Activated CD4-positive, alpha-beta T cell treated with anti-CD3 and anti-CD28 coated beads, Interleukin-2, amount 50 U/mL, for 1 hour (primary cell): ENCODE measurements at places on chromosomes 13 and 19.

DNA sequence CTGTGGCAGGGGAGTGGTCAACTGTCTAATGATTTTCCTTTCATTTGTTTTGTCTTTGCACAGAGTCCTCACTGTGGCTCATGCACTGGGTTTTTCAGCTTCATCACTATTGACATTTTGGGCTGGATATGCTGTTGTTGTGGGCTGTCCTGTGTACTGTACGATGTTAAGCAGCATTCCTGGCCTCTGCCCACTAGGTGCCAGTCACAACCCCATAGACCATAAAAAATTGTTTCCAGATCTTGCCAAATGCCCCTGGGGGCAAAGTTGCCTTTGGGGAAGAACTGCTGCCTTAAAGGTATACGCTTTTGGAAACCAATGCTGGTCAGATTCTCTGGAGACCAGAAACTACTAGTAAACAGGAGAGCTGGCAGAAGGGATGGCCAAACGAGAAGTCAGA is 310.4 kb downstream of the SPRY2 start:
- no peak for DNase-seq

DNA sequence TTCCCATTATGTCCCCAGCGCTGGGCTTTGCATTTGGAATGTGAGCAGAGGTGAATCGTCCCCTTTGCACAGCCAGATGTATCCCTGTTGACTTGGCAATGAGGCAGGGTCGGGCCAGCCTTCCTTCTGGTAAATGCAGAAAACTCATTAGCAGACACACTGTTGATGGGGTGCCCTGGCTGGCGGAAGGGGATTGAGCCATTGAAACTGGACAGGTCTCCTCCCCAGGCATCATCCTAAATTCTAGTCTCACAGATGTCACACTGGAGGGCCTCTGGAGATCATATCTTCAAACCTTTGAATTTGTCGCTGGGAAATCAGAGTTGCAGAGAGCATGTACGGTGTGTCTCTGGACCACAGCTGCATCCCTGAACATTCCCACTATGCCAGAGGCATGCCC is 219.5 kb upstream of the TSHZ3 start:
- no peak for DNase-seq

DNA sequence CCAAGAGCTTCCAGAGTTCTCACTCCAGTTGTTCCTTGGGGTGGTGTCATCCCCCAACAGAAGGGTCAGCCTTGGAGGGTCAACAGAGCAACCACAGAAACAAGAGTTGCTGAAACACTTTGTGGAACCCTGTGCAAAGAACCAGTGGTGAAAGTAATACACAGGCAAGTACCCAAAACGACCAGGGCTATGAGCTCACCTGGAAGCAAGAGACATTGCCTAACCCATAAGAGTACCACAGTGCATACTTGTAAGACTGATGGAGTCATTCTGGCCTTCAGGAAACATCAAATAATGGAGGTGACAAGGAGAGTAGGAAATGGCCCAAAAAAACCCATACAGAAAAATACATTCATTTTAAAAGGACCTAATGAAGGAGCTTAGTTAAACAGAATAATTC is 184.3 kb upstream of the TSC22D1 start:
- no peak for DNase-seq

DNA sequence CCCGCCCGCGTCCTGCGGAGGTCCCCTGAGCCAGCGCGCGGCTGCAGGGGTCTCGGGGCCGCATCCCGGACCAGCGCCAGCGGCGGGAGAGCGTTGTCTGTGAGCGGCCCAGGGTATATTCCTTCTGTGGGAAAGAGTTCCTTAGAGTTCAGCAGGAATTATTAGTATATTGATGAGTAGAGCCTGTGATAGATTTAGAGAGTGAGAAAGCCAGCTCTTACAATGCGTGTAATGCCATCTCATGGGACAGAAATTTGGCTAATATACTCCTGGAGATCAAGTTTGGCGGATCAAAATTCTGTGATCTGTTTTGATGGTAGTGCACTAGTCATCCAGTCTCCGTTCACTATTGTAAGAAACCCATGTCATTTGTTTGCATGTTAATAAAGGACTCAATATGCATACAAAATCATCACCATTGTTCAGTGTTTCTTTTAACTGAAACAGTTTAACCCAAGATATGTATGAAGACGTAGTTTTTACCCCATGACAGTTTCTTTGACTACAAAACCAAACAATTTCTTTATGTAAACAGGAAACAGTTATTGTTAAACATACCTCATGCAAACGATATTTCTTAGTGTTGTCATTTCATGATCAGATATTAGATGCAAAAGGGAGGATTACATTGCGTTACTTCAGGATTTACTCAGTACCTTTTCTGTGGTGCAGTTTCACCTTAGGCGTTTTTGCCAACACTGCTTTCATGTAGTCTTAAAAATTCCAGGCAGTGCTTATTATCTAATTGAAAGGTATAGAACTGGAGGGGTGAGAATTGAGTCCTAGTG is 9.9 kb downstream of the TNFRSF19 start:
- DNase-seq, result no peak

- DNase-seq, result no peak
Observed at GRCh38 chr13:27354379-27354778, 70.0 kb upstream of the GTF3A start.

DNA sequence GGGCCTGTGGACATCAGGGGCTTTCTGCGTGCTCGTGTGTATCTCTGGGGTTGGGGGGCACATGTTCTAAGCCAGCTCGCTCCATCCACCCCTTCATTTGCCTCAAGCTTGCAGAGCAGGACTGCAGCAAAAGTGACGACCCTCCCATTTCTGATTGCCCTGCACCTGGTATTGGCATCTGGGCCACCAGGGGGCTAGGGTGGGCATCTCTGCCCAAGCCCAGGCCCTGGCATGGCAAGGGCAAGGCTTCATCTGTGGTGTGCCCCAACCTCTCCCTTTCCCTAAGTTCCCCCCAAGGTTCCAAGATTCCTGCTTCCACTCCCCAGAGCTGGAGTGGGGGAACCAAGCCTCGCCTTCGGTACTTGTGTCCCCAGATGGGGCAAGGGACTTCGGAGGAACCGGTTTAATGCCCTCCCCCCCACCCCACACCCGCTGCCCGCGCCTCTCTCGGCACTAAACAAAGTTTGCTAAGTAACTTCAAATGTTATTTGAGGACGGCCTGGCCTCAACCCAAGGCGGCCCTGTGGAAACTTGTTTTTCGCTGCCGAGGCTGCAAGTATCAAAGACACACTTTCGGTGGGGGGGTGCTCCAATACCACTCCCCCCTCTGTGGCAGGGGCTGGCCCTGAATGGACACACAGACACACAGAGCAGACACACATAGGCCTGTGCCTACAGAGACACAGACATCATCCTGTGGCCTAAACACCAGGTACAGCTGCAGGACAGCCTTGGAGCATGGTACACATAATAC is 12.2 kb downstream of the NFIX start:
- no peak for DNase-seq

GRCh38 chr13:96795670-96796069 is 198.6 kb downstream of the OXGR1 start:
- DNase-seq, result no peak

DNA sequence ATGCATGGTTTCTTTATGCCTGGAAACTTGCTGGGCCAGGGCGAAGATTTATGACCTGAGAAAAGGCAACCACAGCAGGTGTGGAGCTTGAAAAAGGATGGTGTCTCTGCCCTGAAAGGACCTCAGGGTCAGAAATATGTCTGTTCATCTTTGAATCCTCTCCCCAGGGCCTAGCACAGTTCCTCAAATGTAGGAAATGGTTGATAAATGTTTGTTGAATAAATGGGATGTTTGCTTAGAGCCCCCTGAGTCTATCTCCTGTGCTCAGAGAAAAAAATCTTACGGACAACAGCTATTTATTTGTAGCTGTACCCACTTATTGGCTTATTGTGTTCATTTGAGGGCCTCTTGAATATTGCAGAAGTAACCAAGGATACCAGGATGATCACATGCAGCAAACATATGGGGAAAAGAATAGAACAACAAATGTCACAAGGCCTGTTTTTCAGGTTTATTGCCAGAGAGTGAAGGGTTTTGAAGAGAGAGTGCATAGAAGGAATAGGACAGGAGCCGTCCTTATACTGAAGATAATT is 114.5 kb downstream of the KLF5 start:
- no peak for DNase-seq

GRCh38 chr13:100811928-100812327 is 137.3 kb upstream of the TMTC4 start:
- DNase-seq, result no peak

- DNase-seq, result peak; percentile 28
Observed at GRCh38 chr19:49057636-49058234, at the start of gene CGB7. CGB7 (minus strand) TSS chr19:49057749; CDS start chr19:49055375, 2,374 bp downstream.

GRCh38 chr13:42907745-42908144 is 84.3 kb downstream of the EPSTI1 start:
- DNase-seq, result no peak

- DNase-seq, result no peak
Observed at GRCh38 chr13:52104624-52105023, 24.2 kb downstream of the NEK5 start.

GRCh38 chr13:28248080-28248479 is 109.7 kb downstream of the PAN3 start:
- no peak for DNase-seq

GRCh38 chr19:58571575-58571947 is 1.6 kb downstream of the MZF1 start:
- DNase-seq, result no peak

- no peak for DNase-seq
Observed at GRCh38 chr13:40652588-40652940, 13.9 kb downstream of the FOXO1 start.

DNA sequence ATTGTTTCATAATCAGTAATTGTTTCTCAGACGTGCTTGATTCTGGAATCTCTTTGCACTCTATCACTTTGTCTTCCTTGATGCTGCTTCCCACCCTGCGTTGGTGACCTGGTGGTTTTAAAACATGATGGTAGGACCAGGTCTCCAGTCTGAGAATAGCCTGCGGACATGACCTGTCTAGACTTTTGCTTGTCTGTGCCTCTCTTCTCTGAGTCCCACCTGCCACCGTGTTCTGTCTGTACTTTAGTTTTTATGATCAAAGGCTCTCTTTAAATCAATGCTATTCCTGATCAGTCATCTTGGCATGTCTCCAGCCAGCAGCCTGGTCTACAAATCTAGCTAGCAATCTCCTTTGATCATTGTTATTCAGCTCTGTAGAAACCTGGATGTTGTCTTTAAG is 933.9 kb downstream of the DIAPH3 start:
- DNase-seq, result no peak

- DNase-seq, result no peak
Observed at GRCh38 chr19:47155148-47155547, 24.5 kb downstream of the SAE1 start.

DNA sequence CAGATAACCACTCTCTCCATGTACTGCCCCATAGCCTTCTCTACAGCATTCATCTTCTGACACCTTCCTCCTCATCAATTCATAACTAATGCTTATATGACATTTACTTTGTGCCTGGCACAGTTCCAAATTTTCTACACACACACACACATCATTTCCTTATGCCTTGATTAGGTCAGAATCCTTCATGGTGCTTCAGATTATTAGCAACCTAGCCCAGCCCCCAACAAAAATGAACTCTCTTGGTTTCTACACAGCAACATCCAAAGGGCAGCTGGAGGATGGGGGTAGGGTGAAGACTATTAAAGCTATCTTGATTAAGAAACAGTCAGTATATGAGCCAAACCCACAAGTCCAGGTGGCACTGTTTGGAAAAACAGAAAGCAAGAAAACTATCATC is 3.7 kb downstream of the RUBCNL start:
- DNase-seq, result no peak

- no peak for DNase-seq
Observed at GRCh38 chr13:51034906-51035305, 76.2 kb downstream of the C13orf42 start.

DNA sequence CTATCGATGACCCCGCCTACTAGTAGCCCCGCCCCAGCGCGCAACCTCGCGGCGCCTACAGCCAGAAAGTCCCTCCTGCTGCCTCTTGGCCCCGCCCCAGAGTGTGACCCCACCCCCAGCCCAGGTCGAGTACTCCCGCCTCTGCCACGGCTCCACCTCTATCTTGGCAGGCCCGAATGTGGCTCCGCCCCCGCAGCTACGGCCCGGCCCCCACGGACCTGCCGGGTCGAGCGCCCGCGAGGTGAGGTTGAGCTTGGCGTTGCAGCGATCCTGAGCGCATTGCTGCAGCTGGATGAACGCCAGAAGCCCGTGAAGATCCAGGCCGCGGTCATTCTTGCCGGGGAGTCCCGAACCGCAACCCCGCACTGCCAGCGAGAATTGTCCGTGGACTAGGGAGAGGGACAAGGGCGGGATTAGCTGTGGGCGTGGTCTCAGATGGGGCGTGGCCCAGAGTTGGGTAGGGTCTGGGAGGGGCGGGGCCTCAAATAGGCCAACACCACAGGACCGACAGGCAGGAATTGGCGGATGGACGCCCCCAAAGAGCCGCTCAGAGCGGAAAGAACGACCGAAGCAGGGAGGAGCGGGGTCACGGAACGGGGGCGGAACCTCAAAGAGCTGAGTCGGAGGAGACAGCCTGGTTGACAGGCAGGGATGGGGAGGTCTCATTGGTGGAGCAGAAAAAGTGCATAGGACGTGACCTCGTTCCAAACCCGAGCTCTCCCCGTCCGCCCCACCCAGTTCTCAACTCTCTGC is 1.9 kb downstream of the LYPD3 start:
- peak; percentile 100 for DNase-seq

DNA sequence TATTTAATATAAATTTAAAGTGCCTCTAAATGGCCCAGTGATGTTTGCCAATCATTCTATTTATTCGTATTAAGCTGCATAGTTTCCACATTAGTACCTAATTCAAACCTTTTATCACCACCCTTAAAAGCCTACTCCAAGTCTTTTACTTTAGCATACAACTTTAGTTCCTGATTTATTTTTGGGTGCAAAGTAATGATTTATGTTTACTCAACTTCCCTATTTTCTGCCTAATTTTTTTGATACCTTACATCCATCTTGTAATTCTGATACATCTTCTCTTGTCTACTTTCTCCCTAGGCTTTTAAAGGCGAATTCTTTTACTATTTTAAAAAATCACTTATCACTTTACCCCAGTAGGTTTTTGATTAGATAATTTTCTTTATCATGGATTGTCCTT is 2651.1 kb upstream of the PCDH20 start:
- DNase-seq, result no peak

DNA sequence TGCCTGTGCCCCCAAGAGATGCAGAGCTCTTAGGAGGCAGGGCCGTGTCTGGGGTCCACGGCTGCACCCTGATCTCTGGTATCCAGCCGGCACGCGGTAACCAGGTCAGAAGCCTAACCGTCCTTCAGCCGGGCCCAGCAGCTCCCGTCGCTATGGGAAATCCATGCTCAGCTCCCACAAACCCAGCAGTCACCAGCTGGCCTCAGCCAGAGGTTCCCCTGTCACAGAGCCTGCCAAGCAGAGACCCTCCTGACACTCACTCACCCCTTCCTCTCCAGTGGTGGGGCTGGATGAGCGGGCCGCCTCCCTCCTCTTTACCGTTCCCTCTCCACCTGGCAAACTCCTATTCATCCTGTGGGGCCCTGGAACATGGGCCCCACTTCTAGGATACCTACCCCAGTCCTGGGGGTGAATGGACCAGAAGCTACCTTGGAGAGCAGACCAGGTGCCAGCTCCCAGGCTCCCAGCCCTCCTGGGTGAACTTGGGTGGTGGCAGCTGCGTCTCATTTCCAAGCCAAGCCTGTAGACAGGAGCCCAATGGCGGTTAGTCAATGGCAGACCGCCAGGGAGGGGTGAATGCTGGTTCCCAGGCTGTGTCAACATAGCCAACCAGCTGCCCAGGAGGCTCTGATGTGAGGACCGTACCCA is 21.4 kb upstream of the TCF3 start:
- DNase-seq, result no peak

- no peak for DNase-seq
Observed at GRCh38 chr13:109728791-109729731, 57.3 kb downstream of the IRS2 start.
